M059J (cell line): ENCODE measurements at places on chromosomes 11 and 22. TPM values are rescaled to one million over a fixed set of nuclear protein-coding genes. Genes with fewer than 3 reads are reported as not detected.

DNA sequence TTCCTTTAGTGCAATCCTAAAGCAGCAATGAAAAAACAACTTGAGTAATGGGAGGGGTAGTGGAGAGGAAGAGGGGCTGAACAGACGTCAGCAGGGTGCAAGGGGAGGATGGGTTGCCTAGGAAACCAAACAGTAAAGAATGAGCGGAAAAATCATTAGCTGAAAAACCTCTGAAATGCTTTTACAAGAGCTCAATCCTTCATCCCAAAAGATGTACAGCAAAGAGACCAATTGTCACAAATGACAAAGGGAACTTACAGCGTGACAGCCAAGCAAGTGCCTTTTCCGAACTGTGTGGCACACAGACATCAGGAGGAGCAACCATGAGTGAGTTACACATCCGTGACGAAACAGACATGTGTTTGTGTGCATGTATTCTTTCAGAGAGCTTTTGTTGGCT lies 104.6 kb downstream of the SIK3 start:
- DNase-seq: peak; percentile 12

- DNase-seq: peak; percentile 44
Observed at GRCh38 chr11:73141031-73141308, 1.1 kb downstream of the FCHSD2 start.

DNA sequence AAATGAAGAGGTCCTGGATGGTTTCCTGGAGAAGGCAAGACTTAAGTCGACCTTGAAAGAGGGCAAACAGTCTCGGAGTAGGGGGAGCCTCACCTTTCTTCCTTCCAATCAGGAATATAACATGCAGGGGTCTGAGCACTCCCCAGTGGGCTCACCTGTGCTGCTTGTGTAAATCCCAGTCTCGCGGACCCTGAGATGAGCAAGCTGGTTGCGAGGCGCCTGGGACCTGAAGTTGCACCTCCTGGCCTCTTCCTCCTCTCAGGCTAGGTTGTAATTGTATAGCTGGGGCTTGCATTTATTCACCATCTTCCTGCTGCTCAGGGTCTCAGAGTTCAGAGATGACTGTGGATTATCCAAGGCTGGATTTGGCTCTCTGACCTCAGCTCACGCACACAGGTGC lies 7.5 kb upstream of the WBP2NL start:
- DNase-seq: no peak

DNA sequence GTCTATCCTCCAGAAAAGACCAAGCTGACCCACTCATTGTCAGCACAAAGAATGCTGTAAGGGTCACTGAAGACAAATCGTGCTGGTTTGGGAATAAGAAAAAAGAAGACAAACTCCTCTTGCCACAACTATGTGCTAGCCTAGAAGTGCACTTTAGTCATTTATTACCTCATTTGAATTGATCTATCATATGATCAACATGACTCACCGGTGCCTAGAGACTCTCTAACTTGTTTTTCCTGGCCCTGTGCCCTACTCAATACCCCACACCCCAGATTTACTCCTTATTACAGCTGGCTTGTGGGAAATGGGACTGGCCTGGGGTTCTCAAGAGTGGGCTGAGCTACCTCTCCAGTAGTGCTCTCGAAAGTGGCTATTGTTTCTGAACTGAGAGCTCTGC lies 35.9 kb upstream of the HORMAD2 start:
- DNase-seq: peak; percentile 83

TMEM45B gene
- total RNA-seq: not detected in 2 replicates

DNA sequence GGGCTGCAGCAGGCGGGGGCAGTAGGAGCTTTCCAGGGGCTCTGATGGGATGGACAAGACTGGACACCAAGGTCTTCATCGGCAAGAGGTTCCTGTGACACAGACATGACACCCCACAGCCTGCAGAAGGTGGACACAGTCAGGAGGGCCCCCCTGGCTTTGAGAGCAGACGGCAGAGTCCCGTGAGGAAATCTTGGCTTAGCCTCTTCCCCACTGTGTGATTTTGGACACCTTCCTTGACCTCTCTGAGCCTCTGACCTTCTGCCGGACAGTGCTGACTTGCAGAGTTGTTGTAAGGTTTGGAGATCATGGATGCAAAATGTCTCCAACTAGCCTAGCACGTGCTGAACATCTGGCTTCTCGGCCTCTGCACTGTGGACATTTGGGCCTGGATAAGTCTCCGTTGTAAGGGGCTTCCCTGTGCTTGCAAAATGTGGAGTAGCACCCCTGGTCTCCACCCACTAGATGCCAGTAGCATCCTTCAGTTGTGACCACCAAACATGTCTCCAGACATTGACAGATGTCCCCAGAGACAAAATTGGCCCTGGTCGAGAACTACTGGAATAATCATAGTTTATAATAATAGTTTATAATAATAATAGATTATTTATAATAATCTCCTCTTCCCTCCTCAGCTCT lies 54.6 kb downstream of the MCM5 start:
- DNase-seq: no peak

- DNase-seq: no peak
Observed at GRCh38 chr11:111455291-111456085, 56.7 kb downstream of the BTG4 start.

DNA sequence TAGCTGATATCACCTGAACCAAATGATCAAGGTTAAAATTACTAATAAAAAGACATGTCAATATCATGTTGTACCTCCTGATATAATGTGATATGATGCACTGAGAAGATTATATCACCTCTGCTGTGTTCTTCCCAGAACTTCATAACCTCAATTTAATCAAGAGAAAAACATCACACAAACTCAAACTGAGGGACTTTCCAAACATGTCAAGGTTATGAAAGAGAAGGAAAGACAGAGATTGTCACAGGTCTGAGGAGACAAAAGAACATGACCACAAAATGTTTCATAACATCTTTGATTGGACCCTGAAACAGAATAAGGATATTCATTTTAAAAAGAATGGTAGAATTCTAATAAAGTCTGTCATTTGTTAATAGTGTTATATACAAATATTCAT lies 43.0 kb upstream of the CFAP300 start:
- no peak for DNase-seq

TMEM258 gene
- 87.6 and 166 TPM in 2 replicates for total RNA-seq

TMPRSS5 gene
- 0.12 and 0.67 TPM in 2 replicates for total RNA-seq
